ENCODE measurements at places on chromosomes 4 and X. TPM values are rescaled to one million over a fixed set of nuclear protein-coding genes. Genes with fewer than 3 reads are reported as not detected.

The PABPC5 gene
- total RNA-seq = 1.6 TPM

The GAGE12E gene
- not detected for total RNA-seq

The GPR34 gene
- total RNA-seq = 20.9 TPM

The PPEF2 gene
- not detected for total RNA-seq

The TRIM60 gene
- not detected for total RNA-seq

The SLC10A7 gene
- total RNA-seq = 15.5 TPM
